BE2C (cell line): ENCODE measurements at places on chromosomes 1 and 21.

GRCh38 chr1:28126783-28127490 is 38.5 kb upstream of the EYA3 start:
- no peak for DNase-seq

DNA sequence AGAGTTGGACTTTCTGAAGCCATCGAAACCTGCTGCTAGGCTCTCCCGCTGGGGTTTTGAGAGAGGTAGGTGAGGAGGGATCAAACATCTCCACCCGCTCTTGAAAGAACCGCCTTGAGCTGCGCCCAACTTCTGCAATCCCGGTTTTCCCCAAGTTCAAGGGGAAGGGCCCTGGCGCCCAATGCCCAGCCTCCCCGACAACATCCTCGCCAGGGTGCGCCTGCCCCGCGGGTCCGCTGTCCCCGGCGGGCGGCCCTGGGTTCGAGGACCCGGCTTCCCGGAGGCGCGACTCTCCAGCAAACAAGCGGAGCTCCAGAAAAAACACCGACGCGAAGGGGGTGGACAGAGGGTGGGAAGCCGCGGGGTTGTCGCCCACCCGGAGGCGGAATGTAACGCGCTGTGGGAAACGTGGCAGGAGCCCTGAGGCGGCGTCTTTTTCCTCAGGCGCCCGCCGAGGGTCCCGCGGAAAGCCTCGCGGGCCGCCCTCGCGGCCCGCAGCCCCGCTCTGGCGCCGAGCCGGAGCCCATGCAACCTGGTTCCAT is 607 bp downstream of the BTG3 start:
- peak; percentile 39 for DNase-seq

DNA sequence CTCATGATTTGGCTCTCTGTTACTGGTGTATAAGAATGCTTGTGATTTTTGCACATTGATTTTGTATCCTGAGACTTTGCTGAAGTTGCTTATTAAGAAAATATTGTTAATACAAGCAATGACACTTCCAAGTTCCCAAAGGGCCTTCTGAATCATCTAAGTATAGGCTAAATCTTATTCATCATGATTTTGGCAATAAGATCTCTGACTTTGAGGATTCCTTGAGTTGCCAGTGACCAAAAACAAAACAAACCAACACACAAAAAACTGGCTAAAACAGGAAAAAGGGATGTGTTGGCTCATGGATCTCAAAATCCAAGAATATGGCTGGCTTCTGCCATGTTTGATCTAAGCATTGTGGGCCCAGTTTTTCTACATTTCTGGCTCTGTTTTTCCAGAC is 163.4 kb downstream of the HHIPL2 start:
- no peak for DNase-seq

- no peak for DNase-seq
Observed at GRCh38 chr1:60575326-60575977, 501.9 kb upstream of the C1orf87 start.

- no peak for DNase-seq
Observed at GRCh38 chr21:45818276-45818903, 163.2 kb upstream of the COL6A1 start.

DNA sequence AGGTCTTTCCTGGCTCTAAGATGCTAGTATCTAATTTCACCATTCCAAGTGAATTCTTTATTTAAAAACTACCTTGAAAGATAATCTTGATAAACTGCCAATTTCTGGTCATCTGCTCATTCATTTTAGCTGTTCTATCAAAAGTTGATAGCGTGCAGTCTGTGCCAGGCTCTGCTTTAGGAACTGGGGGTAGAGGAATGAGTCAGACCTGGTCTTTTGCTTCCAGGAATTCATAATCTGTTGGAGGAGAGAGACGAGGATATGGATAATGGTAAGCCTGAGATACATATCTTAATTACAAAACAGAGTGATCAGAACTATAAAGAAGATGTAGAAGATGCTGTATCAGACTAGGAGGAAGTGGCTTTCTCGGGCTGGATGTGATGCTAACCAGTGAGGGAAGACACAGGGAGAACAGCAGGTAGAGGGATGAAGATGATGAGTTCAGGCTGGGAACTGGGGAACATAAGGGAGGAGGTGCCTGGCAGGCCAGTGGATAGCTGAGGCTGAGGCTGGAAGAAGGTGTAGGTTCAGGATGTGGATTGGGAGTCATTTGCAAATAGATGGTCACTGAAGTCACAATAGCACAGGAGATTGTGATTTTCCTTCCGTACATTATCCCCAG is 12.3 kb upstream of the PHC2 start:
- no peak for DNase-seq

DNA sequence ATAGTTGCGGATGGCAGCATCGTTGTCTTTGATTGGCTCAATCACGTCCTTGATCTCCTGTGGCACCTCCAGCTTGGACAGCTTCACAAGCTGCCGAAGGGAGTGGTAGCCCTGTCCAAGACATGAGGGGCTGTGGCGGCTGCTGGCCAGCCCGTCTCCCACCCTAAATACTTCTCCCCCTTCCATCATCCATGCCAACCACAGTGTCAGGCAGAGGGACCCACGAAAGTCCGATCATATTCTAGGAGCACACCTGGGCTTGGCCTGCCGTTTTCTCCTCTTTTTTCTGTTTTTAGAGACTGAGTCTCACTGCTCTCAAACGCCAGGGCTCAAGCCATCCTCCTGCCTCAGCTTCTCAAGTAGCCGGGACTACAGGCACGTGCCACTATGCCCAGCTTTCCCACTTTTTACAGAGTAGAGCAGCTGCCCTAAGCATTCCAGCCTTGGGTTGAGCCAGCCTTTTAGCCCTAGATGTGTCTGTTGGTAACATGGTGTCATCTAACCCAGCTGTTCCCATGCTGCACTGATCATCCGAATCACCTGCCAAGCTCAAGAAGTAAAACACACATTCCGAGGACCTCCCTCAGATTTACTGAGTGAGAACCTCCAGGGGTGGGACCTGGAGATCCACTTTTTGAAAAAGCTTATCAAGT is 10.4 kb downstream of the MTHFR start:
- DNase-seq = no peak

- DNase-seq = no peak
Observed at GRCh38 chr1:221276896-221277409, 397.7 kb downstream of the HLX start.

DNA sequence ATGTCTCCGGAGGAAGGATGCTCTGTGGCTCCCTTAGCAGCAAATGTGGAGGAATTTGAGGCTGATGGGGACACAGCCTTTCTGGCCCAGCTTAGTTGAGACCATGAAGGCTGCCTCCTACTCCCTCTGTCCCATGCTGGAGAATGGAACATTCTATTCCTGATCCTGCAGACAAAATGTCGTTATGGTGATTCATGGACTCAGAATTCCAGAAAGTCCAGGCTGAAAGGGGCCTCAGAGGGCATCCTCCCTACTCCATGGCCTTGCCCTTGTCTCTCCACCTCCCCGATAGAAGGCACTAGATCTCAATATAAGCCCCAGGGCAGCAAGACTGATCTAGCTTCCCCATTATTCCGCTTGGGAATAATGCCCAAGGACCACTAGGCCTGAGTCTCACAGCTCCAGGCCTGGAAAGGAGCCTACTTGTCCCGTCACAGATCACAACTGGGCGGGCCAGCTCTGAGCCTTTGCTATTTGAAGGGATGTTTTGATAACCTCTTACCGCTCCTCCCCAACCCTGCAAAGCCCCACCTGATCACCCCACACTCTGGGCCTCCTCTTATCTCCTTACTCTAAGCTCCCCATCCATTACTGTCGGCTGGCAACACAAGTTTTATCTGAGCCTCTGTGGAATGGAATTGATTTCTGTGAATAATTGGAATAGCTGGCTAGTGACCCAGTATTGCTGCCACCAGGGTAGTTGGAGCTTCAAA is 52.8 kb upstream of the TRABD2B start:
- DNase-seq = no peak

DNA sequence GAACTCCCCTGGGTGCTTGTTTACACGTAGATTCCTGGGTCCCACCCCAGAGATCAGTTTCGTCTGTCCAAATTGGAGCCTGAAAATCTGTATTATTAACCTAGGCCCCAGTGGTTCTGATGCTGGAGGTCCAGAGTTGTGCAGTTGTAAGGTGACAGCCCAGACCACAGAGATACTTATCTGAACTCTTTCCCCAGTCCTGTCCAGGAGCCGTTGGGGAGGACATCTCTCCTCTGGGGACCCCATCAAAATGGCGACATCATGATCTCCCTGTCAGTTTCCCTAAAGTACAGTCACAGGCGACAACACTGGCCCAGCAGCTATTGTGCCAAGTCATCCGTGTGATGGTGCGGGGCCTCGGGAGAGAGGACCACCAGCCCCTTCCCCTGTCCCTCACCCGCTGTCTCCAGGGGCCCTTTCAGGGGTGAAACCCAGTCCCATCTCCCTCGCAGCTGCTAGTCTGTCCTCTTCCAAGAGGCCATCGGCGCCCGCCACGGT is 749 bp upstream of the EFHD2 start:
- no peak for DNase-seq

- DNase-seq = no peak
Observed at GRCh38 chr1:206591226-206591625, 21.0 kb downstream of the EIF2D start.
